ENCODE measurements at places on chromosomes 11 and 22. TPM values are rescaled to one million over a fixed set of nuclear protein-coding genes. Genes with fewer than 3 reads are reported as not detected.

- no peak for DNase-seq
Measured at GRCh38 chr22:49763696-49764095, 64.0 kb downstream of the BRD1 start.

GRCh38 chr11:124081483-124081882 lies 33.8 kb upstream of the VWA5A start:
- DNase-seq: no peak

The BIRC3 gene
- total RNA-seq: 0.68 TPM

The C11orf16 gene
- total RNA-seq: not detected

- DNase-seq: no peak
Measured at GRCh38 chr11:68168694-68169093, 44.4 kb downstream of the KMT5B start.

The TEAD1 gene
- total RNA-seq: 123 TPM

GRCh38 chr22:24516301-24516737 lies 21.2 kb downstream of the UPB1 start:
- peak; percentile 79 for DNase-seq

The TRIOBP gene
- 92.5 TPM for total RNA-seq

The ART1 gene
- total RNA-seq: not detected

The OR52H1 gene
- total RNA-seq: not detected

The MAPK8IP2 gene
- total RNA-seq: not detected

The MAPK8IP1 gene
- 2.6 TPM for total RNA-seq

The PATE2 gene
- total RNA-seq: 0.50 TPM

DNA sequence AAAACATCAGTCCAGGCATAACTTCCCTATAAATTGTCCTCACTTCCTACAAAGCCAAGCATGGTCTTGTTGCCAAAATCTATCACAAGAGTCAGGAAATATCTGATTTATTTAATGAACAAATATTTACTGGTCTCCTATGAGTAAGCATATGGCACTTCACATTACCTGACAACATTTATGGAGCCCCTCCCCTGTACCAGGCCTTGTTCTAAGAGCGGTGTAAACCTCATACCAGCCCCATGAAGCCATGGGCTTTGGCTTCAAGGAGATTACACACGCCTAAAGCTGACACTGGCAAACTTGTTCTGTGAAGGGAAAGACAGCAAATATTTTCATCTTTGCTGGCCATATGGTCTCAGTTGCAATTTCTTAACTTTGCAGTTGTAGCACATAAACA lies 43.0 kb upstream of the EIF3D start:
- DNase-seq: no peak

- DNase-seq: no peak
Measured at GRCh38 chr22:29609139-29609538, 5.7 kb downstream of the NF2 start.

DNA sequence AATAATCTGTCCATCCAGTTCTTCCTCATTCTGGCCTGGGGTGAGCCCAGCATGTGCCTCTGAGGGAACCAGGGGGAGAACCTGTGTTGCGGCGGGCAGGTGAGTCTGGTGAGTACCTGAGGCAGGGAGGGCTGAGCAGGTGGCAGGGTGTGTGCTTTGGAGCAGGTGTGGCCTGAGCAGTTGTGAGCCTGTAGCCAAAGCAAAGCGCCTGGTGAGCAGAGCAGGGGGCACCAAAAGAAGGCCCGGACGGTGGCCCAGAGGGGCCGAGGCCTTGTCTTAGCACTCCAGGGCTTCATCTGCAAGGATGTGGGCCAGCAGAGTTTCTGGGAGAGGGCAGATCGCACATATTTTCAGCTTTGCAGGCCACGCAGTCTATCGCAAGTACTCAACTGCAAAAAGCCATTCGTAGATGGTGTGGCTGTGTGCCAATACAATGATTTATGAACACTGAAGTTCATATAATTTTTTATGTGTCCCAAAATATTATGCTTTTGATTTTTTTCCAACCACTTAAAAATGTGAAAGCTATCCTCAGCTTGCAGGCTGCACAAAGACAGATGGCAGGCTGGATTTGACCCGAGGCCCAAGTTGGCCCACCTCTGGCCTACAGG lies 8.7 kb downstream of the GLB1L2 start:
- no peak for DNase-seq

- no peak for DNase-seq
Measured at GRCh38 chr22:27751277-27752070, 50.1 kb downstream of the MN1 start.

DNA sequence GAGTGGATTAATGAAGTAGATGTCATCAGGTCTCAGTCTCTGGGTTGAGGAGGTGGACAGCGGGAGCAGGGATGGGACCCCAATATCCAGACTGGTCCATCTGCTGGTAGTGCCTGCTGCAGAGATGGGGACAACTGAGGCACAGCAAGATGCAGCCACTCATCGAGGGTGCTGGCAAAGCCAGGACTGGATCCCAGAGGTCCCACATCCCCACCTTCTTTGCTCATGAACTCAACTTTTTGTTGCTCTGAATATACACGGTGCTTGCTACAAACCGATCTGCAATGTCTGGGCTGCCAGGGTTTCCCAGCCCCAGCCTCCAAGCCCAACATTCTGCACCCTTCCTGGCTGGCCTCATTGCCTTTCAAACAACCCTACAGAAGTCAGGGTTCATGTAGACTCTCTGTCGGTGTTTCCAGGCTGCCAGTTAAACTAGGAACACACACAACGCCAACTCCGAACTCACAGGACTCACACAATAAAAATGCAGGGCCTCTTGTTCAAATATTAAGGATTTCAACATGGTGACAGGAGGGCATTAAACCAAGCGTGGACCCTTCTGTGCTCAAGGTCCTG lies 168.2 kb downstream of the MN1 start:
- DNase-seq: no peak

The TSKU gene
- 19.8 TPM for total RNA-seq

GRCh38 chr22:24146194-24146616 lies 35.1 kb upstream of the SUSD2 start:
- no peak for DNase-seq

The PARVB gene
- 22.3 TPM for total RNA-seq

GRCh38 chr11:29022676-29023075 lies 914.5 kb downstream of the METTL15 start:
- DNase-seq: no peak

The HBB gene
- not detected for total RNA-seq

GRCh38 chr22:43945632-43946383 lies 9.4 kb upstream of the SAMM50 start:
- peak; percentile 38 for DNase-seq

The TYR gene
- not detected for total RNA-seq

DNA sequence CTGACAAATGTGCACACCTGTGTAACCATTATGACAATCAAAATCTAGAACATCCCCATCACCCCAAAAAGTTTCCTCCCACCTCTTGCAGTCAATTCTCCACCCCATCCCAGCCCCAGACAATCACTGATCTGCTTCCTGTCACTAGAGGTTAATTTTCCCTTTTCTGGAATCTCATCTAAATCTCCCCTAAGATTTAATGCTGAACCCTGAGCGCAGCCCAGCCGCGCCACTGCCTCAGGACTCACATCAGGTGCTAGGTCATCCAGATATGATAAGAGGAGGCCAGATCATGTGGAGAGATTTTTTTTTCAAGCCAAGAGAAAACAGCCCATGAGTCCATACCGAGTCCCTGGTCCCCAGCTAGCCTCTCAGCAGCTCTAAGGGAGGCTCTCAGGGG lies 4.3 kb upstream of the TMPRSS13 start:
- no peak for DNase-seq

The UBQLNL gene
- total RNA-seq: 0.05 TPM

DNA sequence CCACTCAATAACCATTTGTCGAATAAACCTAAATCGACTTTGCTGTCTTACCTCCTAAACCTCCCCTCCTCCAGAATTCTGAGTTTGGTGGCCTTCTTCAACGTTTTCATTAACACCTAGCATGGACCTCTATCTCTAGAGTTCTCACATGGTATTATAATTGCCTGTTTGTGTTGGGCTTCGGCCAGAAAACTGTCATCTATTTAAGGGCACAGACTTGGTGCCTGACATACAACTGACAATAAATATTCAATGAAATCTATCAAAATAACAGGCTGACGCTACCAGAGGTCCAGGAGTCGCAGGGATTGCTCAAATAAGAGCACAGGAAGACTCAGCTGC lies 687 bp downstream of the ALKBH8 start:
- DNase-seq: no peak

DNA sequence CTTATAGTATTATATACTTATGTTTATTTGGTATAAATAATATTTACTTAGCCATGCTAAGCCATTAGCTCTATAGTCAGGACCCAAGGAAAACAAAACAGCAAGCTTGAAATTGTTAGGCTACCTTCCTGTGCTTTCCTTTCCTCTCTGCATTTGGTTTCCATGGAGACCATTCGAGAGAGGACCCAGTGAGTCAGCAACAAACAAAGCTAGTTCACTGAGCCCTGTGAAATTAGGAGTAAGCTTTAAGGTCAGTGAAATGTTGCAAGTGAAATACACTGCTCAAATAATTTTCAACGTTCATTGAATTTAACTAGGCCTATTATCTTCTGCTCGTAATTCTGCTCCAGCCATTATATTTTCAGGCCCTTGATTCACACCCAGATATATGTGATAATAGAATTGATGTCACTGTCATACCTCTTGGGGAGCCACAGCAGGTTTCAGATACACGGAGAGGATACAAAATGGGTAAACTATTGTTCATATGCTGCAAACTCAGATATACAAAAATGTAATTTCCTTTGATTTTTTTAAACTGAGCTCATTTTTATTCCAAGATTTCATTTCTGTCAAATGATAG lies 9.1 kb upstream of the OR10D3 start:
- DNase-seq: peak; percentile 48

The KIF18A gene
- total RNA-seq: 33.3 TPM
